ENCODE measurements at places on chromosomes 2 and 18.
A peak's percentile ranks its signal among the peaks of the same experiment; 100 is the strongest.

- DNase-seq: no peak
Observed at GRCh38 chr2:236940497-236940896, 145.2 kb upstream of the COPS8 start.

GRCh38 chr2:196059491-196059960 is 9.1 kb downstream of the DNAH7 start:
- DNase-seq: peak; percentile 7

- DNase-seq: no peak
Observed at GRCh38 chr18:79429785-79430281, 34.1 kb downstream of the NFATC1 start.

DNA sequence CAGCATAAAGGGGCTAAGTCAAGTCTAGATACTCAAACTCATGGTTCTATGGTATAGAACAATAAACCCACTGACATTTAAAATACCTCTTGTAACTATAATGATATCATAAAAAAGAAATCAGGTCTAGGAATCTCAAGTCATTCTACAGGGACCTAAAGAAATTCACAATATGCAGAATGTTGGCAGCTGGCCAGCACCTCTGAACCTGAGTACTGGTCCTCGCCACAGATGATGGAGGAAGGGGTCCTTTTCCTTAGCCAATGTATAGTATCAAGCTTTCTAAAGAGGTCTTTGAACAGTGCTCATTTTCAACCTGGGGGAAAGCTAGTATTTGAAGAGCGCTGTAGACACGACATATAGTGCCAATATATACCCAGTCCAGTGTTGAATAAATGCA is 108.4 kb upstream of the ITGB6 start:
- peak; percentile 31 for DNase-seq

DNA sequence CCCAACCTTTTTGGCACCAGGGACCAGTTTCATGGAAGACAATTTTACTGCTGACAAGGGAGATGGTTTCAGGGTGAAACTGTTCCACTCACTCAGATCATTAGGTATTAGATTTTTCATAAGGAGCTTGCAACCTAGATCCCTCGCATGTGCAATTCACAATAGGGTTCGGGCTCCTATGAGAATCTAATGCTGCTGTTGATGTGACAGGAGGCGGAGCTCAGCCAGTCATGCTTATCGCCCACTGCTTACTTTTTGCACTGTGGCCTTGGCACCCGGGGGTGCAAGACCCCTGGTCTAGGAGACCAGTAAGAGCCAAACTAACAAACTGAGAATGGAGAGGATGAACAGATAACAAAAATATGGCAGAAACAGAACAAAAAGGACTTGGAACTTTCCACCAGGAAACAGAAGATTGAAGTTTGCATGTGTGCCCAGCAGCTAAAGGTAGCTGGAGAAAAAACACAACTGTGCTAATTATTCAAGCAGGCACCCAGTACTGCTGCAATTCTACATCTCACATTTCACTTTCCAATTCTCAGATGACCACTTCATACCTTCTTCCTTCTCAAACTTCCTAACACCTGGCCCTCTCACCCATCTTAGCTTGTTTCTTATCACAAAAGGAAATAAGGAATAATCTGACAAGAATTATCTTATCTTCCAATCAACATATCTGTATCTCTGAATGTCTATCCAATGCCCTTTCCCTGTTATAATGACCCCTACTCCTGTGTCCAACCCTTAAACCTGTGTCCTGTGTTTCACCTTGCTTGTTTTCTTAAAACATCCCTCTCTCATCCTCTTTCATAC is 24.8 kb downstream of the SP3 start:
- DNase-seq: no peak

GRCh38 chr2:88329815-88330603 is 122.5 kb downstream of the FOXI3 start:
- DNase-seq: no peak

DNA sequence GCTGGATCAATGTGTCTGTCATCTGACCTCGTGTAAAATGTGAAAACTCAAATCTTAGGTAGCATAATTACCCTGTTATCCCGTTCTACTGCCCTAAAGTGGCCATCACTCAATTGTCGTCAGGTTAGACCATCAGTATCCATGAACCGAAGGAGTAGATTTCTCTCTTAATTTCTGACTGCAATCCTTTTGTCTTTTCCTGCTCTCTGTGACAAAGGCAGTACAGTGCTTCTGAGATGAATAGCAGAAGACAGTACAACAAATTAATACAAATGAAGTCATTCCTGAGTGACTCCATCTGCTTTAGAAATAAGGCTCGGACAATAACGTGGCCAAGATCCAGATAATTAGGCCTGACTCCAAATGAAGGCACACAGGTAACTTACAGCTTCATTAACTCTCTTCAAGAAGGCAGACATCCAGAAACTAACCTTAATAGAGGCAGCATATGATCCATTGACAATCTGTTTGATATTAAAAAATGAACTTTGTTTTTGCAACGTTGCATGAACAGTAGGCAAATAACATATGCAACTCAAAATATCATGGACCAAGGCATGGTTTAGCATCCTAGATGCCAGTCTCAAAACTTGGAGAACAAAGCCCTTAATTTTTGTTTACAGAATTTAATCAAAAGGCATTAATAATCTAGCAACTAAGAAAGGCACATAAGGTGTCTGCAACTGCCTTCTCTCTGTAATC is 96.7 kb upstream of the CDH20 start:
- no peak for DNase-seq
